ENCODE measurements at places on chromosomes 11 and 22.

GRCh38 chr22:33780531-33781136, 139.6 kb downstream of the LARGE1 start:
- no peak for DNase-seq

DNA sequence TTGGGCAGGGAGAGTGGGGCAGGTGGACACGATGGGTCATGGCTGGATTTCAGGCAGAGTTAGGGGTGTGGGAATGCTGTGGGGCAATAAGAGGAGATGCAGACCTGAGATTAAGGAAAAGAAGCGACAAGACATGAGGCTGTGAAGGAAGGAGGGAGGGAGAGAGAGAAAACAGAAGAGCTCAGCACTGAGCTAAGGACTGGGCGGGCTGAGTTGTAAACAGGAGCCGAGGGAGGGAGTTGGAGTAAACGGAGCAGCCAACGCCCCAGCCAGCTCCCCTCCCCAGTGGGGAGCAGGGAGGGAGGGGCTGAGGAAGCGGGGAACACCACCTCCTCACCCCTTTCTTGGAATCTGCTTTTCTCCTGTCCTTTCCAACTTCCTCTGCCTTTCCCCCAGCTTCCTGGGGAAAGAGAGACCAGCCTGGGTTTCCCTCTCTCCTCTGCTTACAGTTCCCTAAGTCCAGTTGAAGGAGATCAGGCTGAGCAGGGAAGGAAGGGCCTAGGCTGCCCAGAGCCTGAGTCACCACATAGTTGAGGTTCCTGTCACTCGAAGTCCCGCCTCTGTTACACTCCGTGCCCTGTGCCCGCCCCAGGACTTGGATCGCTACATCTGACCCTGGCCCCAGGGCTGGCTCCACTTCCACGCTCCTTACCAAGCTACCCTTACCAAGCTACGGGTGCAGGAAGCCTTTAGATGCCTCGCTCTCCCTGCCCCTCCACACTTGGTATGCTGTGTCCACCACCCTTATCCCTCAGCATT, 6.7 kb upstream of the AHNAK start:
- peak; percentile 67 for DNase-seq

DNA sequence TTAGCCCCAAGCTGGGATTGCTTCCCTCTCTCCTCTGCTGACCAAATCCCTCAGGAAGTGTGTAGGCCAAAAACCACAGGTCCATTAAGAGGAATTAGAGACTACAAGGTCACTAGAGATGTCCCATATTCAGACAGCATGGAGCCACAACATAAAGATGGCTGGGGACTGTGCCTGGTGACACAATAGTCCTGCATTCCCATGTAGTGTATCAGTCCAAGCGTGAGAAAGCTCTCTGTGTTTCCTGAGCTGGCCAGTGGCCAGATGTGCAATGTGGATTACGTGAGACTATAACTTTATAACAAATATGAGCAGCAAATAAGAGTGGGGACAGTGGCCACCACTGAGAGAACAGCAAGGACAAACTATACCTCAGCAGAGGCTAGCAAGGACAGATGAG, 7.6 kb upstream of the MS4A10 start:
- no peak for DNase-seq

DNA sequence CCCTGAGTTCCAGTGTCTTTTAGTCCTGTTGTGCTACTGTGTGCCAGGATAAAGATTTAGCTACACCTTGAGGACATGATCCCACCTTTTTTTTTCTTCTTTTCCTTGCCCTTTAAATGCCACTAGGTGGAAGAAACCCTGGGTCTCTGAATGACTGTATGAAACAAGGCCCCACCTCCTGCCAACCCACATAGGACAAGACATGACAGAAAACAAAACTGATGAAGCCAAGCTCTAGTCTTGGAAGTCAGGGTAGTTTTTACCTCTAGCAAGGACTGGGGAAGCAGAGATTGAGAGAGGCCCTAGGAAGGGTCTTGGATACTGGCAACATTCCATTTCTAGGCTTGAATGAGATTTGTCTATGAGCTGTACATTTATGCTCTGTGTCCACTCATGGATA, 410.7 kb downstream of the MIAT start:
- no peak for DNase-seq

DNA sequence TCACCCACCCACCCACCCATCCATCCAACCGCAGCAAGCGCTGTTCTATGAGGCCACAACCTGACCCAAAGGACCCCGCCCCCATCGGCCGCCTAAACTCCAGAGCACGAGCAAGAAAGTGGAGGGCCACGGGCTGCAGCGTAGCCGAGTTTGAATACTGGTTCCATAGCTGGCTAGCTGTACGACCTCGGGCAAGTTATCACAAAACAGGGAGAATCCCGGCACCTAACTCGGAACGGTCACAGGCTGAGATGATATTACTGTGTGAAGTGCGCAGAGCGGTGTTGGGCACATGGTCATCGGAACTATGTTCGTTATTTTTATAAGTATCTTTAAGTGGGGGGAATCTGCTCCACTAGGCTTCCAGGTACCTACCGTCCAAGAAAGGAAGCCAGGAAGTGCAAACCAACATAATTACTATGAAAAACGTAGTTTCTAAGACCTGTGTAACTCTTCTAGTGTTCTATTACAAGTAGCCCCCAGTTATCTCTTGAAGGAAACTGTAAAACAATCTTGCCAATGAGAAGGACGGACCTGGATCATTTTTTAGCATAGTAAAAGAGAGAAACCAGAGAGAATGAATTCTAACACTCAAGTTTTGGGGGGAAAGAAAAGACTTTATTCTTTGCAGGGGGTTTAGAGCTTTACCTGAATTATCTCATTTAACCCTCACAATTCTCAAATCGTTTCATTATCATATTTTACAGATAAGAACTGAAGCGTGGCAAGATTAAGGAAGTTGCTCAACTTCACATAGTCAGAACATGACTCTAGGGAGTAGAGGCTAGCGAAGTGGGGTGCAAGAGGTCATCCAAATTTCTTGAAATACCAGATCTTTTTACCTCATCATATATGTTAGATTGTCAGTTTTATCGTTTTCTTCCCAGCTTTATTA, 663 bp upstream of the BUD13 start:
- DNase-seq = peak; percentile 96

- no peak for DNase-seq
Observed at GRCh38 chr11:2376751-2377451, at the start of gene CD81. CD81 (plus strand) TSS chr11:2377310; CDS start chr11:2377550, 240 bp downstream.

DNA sequence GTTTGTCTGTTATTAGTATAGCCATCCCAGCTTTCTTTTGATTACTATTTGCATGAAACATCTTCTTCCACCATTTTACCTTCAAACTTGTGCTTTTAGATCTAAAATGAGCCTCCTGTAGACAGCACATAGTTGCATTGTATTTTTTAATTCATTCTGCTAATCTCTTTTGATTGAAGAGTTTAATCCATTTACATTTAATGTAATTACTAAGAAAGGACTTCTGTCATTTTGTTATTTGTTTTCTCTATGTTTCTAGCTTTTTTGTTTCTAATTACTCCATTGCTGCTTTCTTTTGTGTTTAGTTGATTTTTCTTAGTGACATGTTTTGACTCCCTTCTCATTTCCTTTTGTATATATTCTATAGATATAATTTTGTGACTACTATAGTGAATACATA, 43.7 kb upstream of the ZBTB44 start:
- no peak for DNase-seq

DNA sequence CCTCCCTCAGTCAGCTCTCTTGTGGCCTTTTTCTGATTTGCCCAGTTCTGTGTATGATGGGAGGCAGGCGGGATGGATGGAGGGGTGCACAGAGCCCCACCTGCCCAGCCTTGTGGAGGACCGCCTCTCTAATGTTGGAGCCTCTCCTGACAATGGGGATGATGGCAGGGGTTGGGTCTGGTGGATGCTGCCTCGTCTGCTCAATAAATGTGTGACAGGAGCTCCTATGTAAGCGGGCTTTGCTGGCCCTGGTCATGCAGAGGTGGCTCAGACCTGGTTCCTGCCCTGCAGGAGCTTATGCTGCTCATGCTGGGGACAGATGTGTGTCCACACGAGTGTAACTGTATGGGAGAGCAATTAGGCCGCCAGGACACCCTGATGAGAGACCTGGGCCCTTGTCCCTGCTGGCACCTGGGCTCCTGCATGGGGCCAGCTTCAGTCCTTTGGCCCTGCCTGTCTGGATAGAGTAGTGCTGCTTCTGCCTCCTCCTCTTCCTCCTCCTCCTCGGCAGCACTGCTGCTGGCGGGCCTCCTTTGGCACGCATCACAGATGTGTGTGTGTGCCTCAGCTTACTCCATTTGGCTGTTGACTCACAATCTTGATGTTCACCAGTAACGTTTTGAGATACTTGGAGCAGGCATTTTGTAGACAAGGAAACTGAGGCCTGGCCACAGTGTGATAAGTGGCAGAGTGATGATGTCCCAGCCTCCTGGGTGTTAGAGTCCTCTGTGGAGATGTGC, 131.0 kb downstream of the TBC1D22A start:
- DNase-seq = no peak

- DNase-seq = no peak
Observed at GRCh38 chr11:134349109-134349801, 17.5 kb downstream of the GLB1L2 start.

- no peak for DNase-seq
Observed at GRCh38 chr22:35742342-35743100, 24.8 kb downstream of the APOL5 start.

DNA sequence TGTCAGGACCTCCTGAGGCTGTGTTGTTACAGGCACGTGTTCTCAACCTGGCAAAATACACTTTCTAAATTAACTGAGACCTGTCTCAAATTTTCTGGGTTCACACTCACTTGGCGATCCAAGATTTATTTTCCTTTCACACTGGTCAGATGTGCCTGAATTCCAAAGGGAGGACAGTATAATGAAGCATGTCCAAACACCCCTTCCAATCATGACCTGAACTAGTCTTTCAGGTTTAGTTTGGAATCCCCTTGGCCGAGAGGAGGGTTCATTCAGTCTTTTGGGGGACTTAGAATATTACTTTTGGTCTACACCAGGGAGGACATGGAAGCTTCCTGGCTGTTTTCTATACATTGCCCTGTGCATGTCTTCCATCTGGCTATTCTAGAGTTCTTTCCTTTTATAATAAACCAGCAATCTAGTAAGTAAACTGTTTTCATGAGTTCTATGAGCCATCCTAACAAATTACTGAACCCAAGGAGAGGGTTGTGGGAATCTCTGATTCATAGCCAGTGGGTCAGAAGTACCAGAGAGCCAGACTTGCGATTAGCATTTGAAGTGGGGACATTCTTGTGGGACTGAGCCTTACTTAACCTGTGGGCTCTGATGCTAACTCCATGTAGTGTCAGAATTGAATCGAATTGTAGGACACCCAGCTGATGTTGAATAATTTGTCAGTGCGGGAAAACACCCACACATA, 14.8 kb upstream of the TMEM216 start:
- no peak for DNase-seq

- no peak for DNase-seq
Observed at GRCh38 chr22:36930041-36930935, 16.9 kb downstream of the CSF2RB start.

DNA sequence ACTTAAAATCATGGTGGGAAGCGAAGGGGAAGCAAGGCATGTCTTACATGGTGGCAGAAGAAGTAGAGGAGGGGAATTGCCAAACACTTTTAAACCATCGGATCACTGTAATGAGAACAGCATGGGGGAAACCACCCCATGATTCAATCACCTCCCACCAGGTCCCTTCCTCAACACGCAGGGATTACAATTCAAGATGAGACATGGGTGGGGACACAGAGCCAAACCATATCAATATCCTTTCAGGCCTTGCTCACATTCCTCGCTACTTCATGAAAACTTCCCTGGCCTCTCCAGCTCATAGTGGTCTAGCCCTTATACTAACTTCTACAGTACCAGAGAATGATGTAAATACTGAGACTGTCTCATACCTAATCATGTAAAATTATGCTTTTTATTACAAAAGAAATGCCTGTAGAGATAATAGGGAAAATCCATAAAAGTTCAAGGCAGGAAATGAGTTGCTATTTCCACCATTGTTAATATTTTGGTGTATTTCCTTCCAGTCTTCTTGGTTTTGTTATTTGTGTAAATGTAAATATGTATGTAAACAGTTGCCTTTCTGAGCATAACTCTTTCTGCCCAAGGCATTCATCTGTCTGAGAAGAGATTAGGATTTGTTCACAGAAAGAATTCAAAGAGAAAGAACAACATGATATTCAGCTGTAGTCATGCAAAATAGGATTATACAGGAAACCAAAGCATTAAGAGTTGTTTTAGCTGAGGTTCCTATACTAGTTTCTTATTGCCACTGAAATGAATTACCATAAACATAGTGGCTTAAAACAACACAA, 104.3 kb upstream of the LDLRAD3 start:
- DNase-seq = no peak

DNA sequence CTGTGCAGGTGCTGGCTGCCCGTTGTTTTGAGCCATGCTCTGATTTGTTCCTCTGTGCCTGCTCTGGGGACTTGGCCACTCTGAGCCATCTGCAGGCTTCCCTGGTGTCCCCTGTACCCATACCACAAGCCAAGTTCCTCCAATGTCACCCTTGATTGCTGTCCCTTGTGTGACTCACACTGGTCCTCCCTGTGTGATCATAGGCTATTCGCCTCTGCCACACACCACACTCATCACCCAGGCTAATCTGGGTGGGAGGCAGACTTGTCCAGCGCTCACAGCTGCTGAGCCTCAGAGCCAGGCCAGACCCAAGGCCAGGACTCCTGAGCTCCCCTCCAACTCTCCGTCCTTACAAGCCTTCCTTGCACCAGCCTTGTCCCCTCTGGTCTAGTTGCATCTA, 31.7 kb downstream of the IGF2 start:
- DNase-seq = no peak

Data from GF-D8 (cell line).